ENCODE measurements at places on chromosomes 3 and 15.

GRCh38 chr3:38616658-38617057 is 32.8 kb downstream of the SCN5A start:
- no peak for DNase-seq

GRCh38 chr15:93180656-93181055 is 91.6 kb upstream of the RGMA start:
- no peak for DNase-seq

DNA sequence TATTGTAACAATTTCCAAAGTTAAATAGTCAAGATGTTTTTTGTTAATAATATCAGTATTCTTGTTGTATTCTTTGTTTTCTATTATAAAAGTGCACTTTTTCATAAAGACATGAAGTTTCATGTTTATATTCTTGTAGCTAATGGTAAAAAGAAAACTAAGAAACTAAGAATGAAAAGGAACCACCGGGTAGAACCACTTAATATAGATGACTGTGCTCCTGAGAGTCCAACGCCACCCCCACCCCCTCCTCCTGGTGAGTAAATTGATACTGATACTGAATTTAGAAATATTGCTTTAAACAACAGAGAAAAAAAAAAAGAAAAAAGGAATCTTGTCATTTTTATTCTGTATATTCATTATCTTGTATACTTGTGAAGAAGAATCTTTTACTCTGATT is 13.4 kb downstream of the DHFR2 start:
- no peak for DNase-seq

GRCh38 chr15:101810876-101811275 is 1.1 kb upstream of the OR4F15 start:
- DNase-seq: no peak

GRCh38 chr3:108036401-108036800 is 54.4 kb downstream of the CD47 start:
- DNase-seq: no peak

DNA sequence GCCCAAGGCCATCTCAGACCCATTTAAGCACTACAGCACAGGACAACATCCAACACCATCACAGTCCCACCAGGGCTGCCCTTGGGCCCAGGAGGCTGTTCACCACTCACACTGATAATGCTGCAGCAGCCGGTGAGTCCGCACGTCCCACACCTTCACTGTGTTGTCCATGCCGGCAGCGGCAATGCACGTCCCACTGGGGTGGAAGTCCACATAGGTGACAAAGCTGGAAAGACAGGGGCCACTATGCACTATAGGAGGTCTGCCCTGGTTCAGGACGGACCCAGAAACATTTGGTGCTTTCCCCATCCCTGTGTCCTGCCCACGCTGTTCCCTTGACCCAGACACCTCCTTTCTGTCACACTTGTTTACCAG is 8.5 kb downstream of the POC1A start:
- DNase-seq: no peak

GRCh38 chr3:189298469-189299375 is 127.0 kb downstream of the TPRG1 start:
- no peak for DNase-seq

- DNase-seq: no peak
Observed at GRCh38 chr15:70427167-70428120, 329.7 kb upstream of the TLE3 start.

GRCh38 chr3:23993556-23994243 is 48.6 kb downstream of the NR1D2 start:
- no peak for DNase-seq

GRCh38 chr3:152416808-152417580 is 148.3 kb downstream of the MBNL1 start:
- no peak for DNase-seq

DNA sequence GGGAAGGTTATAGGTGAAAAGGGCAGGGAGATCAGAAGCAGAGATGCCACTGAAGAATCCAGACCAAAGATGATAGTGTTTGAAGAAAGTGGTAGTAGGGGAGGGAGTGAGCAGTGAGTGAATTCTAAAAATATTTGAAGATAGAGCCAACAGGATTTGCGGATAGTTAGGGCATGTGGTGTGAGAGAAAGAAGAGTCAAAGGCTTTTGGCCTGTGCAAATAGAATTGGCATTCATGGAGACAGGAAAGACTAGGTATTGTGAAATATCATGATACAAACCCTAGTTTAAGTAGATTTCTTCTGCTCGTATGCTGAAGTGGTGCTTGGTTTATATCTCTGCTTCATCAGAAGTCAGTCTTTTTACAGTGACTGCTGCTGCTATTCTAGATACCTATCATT is 224.2 kb upstream of the CFAP20DC start:
- DNase-seq: no peak

DNA sequence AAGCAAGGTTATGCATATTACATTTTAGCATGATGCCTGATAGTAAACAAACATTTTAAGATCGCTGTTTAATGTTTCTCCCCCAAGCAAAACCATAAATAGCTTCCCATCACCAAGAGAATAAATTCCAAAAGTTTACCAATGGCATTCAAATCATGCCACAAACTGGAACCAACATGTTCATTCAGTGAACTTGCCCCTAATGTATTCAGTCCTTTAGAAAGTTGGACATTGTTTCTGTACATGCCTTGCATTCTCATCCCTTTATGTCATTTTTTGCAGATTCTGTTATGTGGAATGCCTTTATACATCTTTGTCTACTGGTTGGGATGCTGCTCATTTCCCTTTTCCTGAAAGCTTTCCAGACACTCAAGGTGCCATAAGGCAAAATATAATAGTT is 105.5 kb downstream of the PYDC2 start:
- no peak for DNase-seq

DNA sequence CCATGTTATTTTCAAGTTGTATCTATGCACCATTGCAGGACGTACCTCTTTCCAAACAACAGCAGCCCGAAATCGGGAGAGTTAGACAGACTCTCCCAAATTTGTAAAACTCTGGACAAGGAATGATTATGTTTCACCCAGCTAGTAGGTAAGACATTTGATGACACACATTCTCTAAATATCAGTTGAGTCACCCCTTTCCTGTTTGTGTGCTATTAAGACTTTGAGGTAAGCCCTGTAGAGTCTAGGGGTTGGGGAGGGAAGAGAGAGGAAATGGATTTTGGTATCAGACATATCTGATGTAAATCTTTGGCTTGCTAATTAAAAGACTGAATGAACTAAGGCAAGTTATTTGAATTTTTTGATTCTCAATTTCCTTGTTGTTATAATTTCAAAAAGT is 999.0 kb downstream of the TUSC7 start:
- no peak for DNase-seq

DNA sequence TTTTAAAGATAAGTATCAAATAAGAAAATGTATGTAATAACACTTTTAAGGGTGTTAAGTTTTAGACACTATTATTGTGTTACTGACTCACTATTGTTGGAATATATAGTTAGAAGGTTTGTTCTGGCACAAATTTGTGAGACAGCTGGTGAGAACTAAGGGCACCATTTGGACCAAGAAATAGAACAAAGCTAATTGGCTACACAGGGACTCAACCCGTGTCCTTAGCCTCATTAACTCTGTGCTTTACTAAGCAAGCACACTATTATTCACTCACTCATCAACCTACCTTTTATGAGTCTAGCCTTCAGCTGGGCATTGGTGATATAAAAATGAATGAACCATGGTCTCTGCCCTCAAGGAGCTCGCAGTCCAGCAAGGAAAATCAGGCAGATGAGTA is 4.1 kb upstream of the UNC13C start:
- no peak for DNase-seq

- DNase-seq: no peak
Observed at GRCh38 chr15:85493260-85493659, 112.9 kb downstream of the AKAP13 start.

- no peak for DNase-seq
Observed at GRCh38 chr3:112587336-112587735, 25.5 kb downstream of the SLC35A5 start.

DNA sequence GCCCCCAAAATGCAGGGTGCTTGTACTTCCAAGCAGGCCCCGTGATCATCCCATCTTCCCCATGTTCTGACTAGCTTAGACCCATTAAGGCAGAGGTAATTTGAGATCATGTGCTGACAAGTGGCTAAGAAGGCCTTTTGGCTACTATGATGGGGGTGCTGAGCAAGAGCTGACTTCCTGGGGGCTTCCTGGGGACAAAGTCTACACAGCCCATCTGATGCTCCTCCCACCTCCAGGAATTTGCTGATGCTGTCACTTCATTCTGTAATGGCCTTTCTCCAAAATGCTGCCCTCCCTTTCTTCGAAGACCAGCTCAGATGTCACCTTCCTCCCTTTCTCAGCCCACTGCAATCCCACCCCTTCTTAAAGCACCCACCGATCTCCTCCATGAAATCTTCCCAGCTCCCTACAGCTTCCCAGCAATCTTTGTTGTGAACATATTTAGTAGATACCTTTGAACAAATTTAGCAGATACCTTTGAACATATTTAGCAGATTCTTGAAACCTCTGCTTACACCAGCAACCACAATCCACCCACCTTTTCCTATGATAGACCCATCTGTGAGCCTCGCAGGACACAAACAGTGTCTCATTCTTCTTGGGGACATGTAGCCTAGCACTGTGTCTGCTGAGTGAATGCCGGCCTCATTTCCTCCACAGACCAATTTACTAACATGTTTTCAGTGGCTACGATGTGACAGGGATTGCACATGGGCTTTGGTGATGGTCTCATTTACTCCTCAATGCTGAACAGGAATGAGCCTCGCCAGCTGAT is 223.3 kb downstream of the EPHB1 start:
- no peak for DNase-seq

DNA sequence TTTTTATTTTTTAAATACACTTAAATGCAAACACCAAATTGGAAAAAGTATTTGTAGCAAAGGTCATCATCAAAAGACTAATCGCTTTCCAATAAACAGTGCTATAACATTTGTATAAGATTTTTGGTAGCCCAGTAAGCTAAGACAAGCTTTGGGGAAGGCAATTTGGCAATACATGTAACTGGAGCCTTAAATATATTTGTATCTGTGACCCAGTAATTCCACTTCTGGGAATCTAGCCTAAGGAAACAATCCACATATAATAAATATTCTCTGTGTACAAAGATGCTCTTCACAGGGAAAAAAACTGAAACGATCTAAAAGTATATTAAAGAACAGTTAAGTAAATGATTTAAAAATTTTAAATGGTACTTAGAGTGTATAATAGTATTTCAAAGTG is 65.5 kb upstream of the TJP1 start:
- DNase-seq: no peak

- DNase-seq: no peak
Observed at GRCh38 chr15:56923174-56923591, 4.7 kb downstream of the TCF12 start.

DNA sequence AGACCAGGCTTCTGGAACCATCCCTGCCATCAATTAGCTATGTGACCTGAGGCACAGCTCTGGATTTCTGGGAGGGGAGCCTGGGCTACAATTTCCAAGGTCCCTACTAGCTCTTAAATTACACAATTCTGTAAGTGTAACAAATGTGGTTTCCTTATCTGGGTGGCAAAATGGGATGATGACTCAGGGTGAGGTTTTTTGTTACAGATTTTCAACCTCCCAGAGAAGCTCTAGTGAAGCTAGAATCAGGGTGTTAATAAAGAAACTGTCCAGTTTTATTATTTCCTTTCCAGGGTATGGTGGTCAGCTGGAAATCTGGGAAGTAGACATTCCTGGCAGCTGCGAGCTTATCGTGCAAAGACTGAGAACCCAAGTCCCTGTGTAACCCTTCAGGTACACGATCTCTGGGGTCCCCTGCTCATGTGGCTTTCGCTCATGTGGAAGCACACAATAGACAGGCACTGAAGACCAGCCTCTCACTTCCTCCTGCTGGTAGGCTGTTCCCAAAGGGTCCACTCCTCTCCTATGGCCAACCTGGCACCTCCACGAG is 7.3 kb downstream of the RAB27A start:
- DNase-seq: no peak

- no peak for DNase-seq
Observed at GRCh38 chr3:121794264-121794983, 40.4 kb downstream of the IQCB1 start.

DNA sequence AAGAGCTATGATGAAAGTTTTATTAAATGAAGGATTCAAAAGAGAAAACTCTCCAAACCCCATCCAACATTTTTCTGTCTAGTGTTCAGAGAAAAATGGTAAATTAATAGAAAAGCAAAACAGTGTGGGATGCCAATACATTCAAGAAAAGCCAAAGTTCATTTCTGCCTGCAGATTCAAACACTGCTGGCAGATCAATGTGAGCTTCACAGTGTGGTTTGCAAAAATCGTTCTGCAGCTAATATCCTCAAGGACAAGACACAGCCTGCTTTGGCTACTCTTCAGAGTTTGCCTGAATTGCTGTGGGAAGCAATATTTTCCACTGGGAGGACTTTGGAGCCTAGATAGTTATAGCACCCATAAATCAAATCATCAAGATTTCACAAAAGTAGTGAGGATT is 619.9 kb upstream of the SUCLG2 start:
- no peak for DNase-seq

- no peak for DNase-seq
Observed at GRCh38 chr15:28892789-28893610, 7.2 kb downstream of the APBA2 start.

DNA sequence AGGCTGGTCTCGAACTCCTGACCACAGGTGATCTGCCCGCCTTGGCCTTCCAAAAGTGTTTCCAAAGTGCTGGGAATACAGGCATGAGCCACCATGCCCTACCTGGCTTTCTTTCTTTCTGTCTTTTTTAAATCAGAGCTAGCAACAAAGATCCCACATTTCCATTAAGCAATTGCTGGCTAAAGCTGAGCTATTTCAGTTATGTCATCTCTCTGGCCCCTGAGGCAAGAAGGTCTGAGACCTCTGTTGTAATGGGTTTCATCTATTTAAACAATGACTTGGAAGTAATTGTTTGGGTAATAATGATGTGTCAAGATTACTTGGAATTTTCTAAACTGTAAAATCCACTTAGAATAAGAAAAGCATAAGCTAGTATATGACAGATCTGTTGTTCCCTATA is 30.2 kb upstream of the CRBN start:
- no peak for DNase-seq

GRCh38 chr3:186849374-186849975 is 7.0 kb downstream of the ADIPOQ start:
- peak; percentile 14 for DNase-seq

DNA sequence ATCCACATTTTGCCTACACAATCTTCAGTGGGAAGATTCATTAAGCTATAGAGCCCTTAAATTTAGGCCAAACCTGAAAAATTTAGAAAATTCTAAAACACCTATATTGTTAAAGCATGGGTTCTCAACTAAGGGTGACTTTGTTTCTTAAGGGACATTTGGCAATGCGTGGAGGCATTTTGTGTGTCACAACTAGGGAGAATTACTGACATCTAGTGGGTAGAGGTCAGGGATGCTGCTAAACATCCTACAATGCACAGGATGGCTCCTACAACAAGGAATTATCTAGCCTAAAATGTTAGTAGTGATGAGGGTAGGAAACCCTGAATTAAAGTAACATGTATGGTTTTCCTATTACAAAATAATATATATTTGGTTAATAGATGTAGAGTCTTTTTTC is 55.8 kb downstream of the TBC1D5 start:
- no peak for DNase-seq

DNA sequence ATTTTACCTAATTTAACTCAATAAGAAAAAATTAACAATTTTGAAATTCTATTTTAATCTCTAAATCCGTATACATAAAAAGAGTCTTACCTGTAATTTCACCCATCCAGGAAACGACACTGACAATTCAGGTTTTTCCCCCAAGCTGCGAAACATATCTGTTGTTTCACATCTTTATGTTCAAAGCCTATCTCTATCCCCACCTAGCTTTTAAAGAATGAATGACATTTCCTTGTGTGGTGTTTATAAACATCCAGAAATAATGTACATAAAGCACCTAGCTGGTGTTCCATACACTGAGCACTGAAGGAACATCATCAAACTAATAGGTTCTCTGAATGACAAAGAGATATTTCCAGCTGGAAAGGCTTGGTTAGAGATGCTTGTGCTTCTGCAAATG is 867.8 kb downstream of the SQOR start:
- no peak for DNase-seq
